HL-60 (cell line): ENCODE measurements at places on chromosomes 3 and 15.

DNA sequence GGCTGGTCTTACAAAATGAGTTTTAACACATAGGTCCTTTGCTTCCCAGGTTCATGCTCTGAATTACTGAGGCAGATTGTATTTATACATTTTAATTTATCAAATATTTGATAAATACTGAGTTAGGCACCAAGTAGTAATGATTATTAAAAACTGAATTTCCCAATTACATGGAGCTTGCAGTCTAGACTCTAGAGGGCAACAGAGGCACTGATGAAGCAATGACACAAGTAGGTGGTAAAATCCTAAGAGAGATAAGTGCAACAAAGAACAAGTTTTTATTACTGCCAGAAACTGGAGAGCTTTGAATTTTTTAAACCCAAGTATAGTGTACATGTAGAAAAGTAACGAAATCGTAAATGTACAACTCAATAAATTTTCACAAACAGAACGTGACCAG is 406.2 kb upstream of the RARB start:
- DNase-seq, result no peak

DNA sequence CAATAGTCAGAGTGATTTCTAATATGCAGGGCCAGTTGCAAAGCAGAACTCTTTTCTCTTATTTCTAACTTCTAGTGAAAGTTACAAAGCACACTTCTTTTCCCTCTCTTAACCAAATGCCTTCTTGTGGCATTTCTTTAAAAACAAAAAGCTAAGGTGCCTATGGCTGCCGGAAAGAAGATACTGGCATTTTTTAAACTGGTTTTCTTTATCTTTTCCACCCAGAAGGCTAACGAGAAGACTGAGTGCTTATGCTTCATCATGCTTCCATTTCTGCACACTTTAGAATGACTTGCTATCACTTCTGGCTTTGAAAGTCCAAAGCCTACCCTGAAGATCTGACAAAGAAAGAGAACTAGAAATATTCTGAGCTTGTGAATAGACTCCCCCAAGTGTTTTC is 141.3 kb downstream of the P2RY1 start:
- DNase-seq, result no peak

- no peak for DNase-seq
Observed at GRCh38 chr15:44716983-44717602, 5.8 kb downstream of the B2M start.

DNA sequence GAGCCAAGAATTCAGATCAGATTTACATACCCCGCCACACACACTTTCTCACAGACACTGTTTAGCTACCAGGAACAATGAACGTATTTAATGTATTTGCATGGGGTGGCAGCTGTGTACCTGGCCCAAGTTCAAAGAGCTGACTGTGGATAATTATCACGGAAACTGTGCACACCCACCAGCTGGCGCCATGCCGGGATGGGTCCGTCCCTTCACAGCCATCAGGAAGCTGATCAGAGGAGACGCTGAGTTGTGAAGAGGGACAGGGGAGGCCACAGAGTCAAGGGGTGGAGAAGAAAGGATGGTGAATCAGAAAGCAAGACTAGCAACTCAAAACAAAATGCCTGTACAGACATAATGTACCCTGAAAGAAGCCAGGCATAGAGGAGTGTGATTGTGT is 13.1 kb upstream of the PLA2G4D start:
- no peak for DNase-seq

GRCh38 chr15:46450810-46451182 is 816.0 kb downstream of the SQOR start:
- no peak for DNase-seq

DNA sequence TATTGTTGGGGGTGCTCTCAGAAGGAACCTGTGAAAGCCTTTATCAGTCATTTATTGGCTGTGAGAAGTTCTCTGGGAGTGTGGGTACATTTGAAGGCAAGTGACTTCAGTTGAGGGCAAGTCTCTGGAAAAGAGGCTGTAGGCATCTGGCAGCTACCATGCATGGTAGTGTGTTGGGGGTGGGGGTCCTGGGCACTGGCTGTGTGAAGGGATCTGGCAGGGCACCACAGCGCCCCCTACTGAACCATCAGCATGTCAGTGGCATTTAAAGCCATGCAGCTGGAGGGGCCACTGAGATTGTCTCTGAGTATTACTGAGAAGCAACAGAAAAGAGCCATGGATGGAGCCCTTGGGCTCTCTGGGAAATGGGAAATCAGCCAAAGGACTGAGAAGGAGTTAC is 30.6 kb downstream of the CRTAP start:
- DNase-seq, result no peak

- no peak for DNase-seq
Observed at GRCh38 chr3:2950159-2950558, 160.0 kb downstream of the IL5RA start.

- DNase-seq, result no peak
Observed at GRCh38 chr3:67294341-67294740, 296.2 kb downstream of the KBTBD8 start.

- no peak for DNase-seq
Observed at GRCh38 chr3:81864272-81864671, 102.8 kb upstream of the GBE1 start.

GRCh38 chr15:72783004-72783639 is 436 bp downstream of the ADPGK start:
- DNase-seq, result peak; percentile 77

DNA sequence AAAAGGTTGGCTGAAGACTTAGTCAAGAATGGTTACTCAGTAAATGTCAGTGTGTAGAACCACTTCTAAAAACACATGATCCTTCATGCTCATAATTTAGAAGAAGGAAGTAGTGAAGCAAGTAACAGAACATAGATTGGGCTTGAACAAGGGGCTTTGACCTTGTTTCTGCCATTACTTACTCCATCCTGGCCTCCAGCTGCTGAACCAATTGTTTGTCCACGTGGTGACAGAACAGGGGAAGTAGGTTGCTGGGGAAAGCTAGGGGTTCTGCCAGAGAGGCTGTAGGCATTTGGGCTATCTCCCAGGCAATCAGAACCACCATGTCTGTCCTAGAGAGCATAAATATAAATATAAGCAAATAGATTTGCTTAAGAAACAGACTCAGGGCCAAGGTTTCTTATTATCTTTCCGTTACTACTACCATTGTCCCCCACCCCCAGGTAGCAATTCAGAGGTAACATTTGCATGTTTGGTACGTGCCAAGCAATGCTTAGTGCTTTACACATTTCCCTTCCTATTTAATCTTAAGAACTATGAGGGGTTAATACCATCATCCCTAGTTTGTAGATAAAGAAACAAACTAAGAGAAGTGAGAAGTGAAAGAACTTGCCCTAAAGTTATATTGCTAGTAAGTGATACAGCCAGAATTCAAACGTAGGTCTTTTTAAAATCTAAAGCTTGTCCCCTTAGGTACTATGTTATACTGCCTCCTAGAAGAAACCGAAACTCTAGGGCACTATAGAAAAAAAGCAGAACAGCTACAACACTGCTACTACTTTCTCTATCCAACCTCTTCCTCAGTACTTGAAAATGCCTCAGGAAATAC is 3.0 kb upstream of the SPG11 start:
- DNase-seq, result peak; percentile 17

DNA sequence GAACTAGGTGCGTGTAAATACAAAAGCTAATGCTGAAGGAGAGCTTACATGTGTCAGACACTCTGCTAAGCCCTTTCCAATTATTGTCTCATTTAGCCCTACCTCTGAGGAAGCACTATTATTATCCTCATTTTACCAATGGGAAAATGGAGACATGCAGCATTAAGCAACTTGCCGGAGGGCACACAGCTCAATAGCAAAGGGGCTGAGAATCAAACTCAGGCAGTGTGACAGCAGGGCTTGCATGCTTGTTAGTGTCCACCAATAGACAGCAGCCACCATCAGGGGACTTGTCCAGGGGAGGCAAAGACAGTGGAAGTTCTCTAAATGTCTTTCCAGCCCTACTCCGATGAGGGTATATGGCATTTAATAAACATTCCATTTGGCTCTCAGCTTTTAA is 548.6 kb downstream of the MAGI1 start:
- no peak for DNase-seq

GRCh38 chr3:109346770-109347295 is 9.5 kb upstream of the DPPA4 start:
- DNase-seq, result no peak

DNA sequence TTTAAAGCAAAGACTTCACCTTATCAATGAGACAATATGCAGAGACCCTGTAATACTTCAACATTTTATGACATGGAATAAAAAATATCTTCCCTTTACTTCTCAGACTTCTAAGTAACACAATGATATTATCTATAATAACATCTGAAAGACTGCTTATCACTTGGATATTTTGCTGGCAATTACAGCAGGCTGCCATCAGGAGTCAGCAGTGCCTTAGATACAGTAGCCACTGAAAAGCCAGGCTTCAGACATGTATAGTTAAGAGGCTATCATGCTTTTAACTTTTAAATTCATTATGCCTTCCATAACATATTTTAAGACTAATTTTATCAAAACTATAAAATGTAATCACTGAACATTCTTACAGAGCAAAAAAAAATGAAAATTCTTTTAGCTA is 227.5 kb downstream of the NEK10 start:
- peak; percentile 1 for DNase-seq

- DNase-seq, result no peak
Observed at GRCh38 chr15:61655881-61656280, 404.4 kb downstream of the VPS13C start.

GRCh38 chr15:52103217-52104207 is 9.1 kb downstream of the BCL2L10 start:
- no peak for DNase-seq

DNA sequence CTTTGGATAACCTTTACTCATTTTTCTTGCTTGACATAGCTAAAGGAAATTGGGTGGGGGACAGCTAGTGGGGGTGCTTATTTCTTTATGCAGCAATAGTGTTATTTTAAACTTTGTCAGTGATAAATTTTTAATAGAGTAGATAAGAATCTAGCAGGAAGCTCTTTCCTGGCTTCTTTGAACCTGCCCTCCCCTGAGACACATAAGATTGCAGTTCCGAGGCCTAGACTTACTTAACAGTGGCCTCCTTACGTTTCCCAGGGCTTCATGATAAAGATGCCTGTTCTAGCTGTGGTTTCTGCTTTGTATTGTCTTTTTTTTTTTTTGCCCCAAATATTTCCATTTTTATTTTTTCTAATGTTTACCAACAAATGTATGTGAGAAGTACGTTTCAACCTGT is 170.1 kb downstream of the VPS8 start:
- DNase-seq, result no peak

DNA sequence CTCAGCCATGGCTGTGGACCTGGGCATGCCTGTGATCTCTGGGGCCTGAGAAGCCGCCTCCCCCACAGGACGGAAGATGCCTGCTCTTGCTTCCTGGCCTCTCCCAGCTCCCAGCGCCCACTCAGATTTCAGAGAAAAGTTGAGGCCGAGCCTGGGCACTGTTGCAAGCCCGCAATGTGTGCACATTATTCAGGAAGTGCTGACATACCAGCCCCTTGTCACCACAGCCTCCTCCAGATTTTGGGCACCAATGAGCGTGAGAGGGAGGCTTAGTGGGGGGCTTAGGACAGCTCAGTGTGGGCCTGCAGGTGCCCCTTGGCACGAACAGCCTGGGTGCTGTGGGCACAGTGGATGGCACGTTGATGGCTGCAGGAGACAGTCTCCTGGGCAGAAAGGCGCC is 1400.9 kb upstream of the ALCAM start:
- DNase-seq, result no peak

- DNase-seq, result no peak
Observed at GRCh38 chr3:28841441-28841840, 439.4 kb upstream of the RBMS3 start.

DNA sequence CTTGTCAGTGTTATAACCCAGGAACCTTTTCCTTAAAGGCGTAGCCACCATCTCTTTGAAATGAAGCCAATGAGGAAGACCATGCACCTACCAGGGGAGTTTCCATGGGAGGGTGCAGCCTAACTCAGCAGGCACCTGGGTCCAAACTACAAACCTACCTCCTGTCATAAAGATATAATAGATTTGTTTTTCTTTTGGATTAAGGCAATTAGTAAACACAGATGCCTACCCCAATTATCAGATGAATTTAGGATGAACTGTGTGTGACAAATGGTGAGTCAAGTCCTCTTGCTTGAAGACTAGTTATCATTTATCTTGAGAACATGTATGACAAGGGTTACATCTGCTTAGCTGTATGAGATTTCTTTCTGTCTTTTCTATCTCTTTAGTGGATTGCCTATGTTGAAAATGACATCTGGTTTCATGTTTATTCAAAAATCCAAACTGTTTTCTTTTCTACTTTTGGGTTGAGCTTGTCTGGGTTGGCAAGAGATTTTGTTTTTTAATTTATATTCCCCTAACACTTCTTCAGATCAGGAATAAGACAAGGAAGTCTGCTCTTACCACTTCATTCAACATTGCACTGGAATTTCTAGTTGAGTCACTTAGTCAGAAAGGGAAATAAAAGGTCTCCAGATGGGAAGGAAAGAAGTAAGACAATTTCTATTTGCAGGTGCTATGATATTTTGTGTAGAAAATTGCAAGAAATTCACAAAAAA is 149.9 kb downstream of the NEK10 start:
- DNase-seq, result no peak
